Activated naive CD8-positive, alpha-beta T cell treated with anti-CD3 and anti-CD28 coated beads, Interleukin-2, amount 50 U/mL, for 24 hours (primary cell): ENCODE measurements at places on chromosomes 3 and 15.
A peak's percentile ranks its signal among the peaks of the same experiment; 100 is the strongest.

DNA sequence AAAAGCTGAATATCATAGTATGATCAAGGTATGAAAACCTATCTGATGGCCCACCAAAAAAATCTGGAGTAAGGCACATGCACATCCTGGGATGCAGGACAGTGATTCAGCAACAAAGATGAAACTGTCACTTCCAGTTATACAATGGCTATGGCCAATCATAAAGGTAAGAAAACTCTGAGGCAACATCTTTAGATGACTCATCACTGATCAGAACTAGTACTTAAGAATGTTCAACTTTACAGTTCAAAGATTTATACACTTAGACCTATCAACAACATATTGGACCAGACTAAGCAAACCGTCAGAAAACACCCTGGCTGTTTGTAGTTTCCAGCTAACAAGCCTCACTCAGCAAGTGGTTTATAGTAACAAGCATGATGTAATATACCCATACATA, 21.3 kb upstream of the PLCH1 start:
- DNase-seq: no peak

GRCh38 chr15:81037952-81038743, 37.4 kb downstream of the TLNRD1 start:
- no peak for DNase-seq

- DNase-seq: peak; percentile 47
Measured at GRCh38 chr3:187986514-187986934, 167.4 kb upstream of the LPP start.

DNA sequence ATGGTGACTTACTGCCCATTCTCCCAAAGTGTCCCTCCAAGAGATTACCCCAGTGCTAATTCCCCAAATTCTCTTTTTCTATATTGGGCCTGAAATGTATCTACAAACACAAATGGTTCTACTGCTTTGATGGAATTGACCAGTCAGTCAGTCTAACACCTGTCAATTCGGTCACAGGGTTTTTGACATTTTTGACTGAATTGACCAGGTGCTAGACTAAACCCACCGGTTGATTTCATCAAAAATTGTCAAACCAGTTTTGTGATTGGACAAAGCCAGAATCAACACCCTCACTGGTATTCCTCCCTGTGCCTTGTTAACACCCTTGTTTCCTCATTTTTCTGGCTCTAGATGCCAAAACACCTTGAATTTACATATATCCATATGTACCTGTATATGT, 398.4 kb upstream of the NR2F2 start:
- DNase-seq: no peak

DNA sequence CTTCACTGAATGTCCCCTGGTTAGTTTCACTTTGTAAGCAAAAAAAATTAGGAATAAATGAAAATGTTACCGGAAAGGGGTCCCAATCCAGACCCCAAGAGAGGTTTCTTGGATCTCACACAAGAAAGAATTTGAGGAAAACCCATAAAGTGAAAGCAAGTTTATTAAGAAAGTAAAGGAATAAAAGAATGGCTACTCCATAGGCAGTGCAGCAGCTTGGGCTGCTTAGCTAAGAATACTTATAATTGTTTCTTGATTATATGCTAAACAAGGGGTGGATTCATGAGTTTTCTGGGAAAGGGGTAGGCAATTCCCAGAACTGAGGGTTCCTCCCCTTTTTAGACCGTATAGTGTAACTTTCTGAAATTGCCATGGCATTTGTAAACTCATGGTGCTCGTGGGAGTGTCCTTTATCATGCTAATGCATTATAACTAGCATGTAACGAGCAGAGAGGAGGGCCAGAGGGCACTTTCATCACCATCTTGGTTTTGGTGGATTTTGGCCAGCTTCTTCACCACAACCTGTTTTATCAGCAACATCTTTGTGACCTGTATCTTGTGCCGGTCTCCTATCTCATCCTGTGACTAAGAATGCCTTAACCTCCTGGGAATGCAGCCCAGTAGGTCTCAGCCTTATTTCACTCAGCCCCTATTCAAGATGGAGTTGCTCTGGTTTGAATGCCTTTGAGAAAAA, 41.0 kb upstream of the CMSS1 start:
- no peak for DNase-seq

DNA sequence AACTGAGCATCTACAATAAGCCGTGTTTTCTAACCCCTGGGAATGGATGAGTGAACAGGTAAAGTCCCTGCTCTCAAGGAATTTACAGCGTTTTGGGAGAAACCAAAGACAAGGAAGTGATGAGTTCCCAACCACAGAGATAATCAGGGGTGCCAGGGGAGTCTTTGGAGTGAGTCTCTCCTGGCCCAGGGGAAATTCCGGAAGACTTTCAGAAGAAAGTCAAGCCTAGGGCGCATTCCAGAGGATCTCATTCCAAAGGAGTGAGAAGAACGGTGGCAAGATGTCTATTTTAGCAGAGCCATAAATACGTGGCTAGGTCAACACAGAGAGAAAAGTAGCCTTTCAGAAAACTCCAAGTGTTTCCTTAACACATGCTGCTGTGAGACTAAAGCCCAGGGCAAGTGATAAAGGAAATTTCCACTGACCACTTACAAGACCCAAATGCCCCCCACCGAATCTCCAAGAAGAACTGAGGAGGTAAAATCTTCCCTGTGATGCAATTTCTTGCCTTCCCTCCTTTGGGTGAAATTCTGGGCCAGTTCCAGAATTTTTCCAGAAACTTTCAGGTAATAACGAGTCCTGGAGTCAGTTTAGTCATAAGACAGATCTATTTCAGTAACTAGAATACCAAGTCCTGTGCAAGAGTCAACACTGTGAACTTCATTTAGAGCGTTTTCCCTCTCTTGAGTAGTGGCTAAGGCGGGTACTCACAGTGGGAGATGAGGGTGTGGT, 437.4 kb downstream of the NR2F2 start:
- no peak for DNase-seq

GRCh38 chr3:23750573-23751210, 55.1 kb upstream of the UBE2E1 start:
- no peak for DNase-seq

- DNase-seq: no peak
Measured at GRCh38 chr3:62818347-62818746, 56.9 kb downstream of the CADPS start.

GRCh38 chr3:144626835-144627234, 655.2 kb downstream of the DIPK2A start:
- no peak for DNase-seq

- DNase-seq: no peak
Measured at GRCh38 chr3:87491843-87492242, 215.5 kb upstream of the POU1F1 start.

- no peak for DNase-seq
Measured at GRCh38 chr3:132592216-132592615, 4.9 kb upstream of the ACKR4 start.

GRCh38 chr3:61118830-61119229, 132.4 kb downstream of the FHIT start:
- no peak for DNase-seq

- DNase-seq: no peak
Measured at GRCh38 chr15:79003301-79003700, 58.5 kb upstream of the CTSH start.

DNA sequence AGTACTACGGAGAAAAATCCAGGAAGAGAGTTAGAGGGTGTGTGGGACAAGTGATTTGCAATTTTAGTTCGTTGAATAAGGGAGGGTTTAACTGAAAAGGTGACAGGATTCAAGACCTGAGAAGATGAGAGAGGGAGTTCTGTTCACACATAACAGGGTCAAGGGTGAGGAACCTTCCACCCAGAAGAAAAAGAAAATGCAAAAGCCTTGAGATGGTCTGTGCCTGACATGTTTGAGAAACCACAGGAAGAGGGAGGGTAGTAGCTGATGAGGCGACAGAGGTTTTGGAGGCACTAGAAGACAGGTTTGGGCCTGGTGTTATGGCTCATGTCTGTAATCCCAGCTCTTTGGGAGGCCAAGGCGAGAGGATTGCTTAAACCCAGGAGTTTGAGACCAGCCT, 591 bp upstream of the SLC25A20 start:
- DNase-seq: peak; percentile 18

DNA sequence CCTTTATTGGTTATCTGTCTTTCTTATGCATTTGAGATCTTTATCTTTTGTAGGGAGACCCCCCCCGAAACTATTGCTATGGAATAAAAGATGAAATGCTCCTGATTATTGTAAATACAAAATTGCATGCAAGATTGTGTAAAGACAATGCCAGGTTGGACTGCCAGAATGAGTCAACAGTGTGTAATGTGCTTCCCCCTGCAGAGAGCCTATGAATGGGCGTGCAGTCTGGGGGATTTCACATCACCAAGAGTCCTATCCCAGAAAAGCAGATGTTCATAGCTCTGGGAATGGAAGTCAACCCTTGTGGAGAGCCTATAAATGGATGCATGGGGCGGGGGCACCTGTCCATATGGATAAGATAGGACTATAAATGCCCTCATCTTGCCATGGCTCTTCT, 584.3 kb downstream of the NSUN3 start:
- no peak for DNase-seq

DNA sequence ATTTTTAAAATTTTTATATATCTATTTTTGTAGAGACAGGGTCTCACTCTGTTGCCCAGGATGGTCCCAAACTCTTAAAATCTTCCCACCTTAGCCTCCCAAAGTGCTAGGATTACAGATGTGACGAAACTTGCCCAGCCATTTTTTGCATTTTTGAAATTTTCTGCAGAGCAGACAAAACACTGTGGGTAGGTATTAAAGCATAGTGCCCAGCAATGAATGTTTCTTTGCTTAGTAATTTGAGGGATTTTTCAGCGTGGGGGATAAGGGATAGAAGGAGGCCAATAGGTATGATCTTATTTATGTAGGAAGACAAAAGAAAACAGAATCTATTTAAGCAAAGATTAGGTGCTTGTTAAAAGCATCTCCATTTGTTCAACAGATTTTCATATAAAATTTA, 446.8 kb upstream of the DPH6 start:
- DNase-seq: no peak

- DNase-seq: no peak
Measured at GRCh38 chr3:196994056-196994455, 25.4 kb upstream of the PIGZ start.

GRCh38 chr3:110656394-110657025, 415.1 kb upstream of the NECTIN3 start:
- no peak for DNase-seq

DNA sequence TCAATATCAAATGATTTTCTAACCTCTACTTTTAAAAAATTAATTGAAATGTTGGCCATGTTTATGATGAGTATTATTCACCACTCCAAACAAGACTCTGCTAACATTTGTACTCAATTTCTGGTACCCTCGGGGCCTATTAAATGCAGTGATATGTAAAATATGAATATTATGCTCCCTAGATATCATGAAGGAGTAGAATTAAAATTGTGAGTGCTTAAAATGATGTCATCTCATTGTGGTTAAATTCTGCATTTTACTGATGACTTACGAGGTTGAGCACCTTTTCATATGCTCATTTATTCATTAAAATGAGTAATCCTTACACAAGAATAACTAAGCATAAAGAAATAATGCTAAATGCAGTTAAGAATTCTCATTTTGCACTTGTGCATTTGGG, 159.9 kb downstream of the OCA2 start:
- no peak for DNase-seq

GRCh38 chr3:127493924-127494646, 96.4 kb downstream of the TPRA1 start:
- no peak for DNase-seq

DNA sequence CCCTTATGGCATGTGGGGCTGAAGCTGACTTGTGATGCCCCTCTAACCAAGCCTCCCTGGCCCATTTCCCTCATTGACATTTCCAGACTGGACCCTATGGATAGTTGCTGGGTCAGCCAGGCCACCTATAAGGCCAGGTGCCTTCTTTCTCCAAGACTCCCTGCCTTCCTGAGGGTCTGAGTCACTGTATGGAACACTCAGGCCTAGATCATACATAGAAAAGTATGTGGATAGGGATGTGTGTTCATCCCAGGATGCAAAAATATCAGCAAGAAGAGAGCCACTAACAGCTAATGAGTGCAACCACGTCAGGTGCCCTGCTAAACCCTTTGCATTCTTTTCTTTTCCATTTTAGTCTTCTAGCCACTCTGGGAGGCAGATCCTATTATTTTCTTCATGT, 168.4 kb upstream of the WNT5A start:
- DNase-seq: no peak
